ENCODE measurements at places on chromosomes 5 and 9. TPM values are rescaled to one million over a fixed set of nuclear protein-coding genes. Genes with fewer than 3 reads are reported as not detected.

Gene PTPRD
- 6.5 TPM for polyA plus RNA-seq

Gene DPM2
- polyA plus RNA-seq, result 61.9 TPM

Gene WDR55
- 23.0 TPM for polyA plus RNA-seq

Gene HMGCS1
- 111 TPM for polyA plus RNA-seq

Gene GPX8
- polyA plus RNA-seq, result 143 TPM

Gene FSD1L
- polyA plus RNA-seq, result 2.5 TPM

Gene JADE2
- 15.2 TPM for polyA plus RNA-seq

Gene SLC45A2
- 1.8 TPM for polyA plus RNA-seq

Gene MELK
- 6.9 TPM for polyA plus RNA-seq

Gene S1PR3
- 13.2 TPM for polyA plus RNA-seq

Gene CTSL
- polyA plus RNA-seq, result 341 TPM

Gene CDKN2A
- polyA plus RNA-seq, result 2.9 TPM

Gene DNAH5
- 0.17 TPM for polyA plus RNA-seq

Gene C9
- polyA plus RNA-seq, result 0.79 TPM

Gene NAIP
- polyA plus RNA-seq, result 5.1 TPM

Gene CCL27
- polyA plus RNA-seq, result 0.81 TPM

Gene PDZD2
- polyA plus RNA-seq, result 1.7 TPM

Gene SERF1A
- 20.5 TPM for polyA plus RNA-seq

Gene SPINK4
- not detected for polyA plus RNA-seq

Gene BTNL9
- 0.11 TPM for polyA plus RNA-seq

Gene FUT7
- polyA plus RNA-seq, result not detected

Gene CKS2
- polyA plus RNA-seq, result 145 TPM

Gene FOXD4L5
- 0.09 TPM for polyA plus RNA-seq

Gene PCDHB6
- not detected for polyA plus RNA-seq

Gene ANKRD33B
- polyA plus RNA-seq, result 1.5 TPM

Gene PCDHGC4
- 0.15 TPM for polyA plus RNA-seq

Gene RASEF
- polyA plus RNA-seq, result 13.0 TPM

Gene MAMDC4
- 12.7 TPM for polyA plus RNA-seq

Gene FSTL4
- 0.74 TPM for polyA plus RNA-seq

Gene ADRA1B
- polyA plus RNA-seq, result 3.5 TPM

Gene PANK3
- polyA plus RNA-seq, result 15.4 TPM

Gene FAM78A
- 0.61 TPM for polyA plus RNA-seq

Gene SOHLH1
- polyA plus RNA-seq, result not detected

Gene EQTN
- not detected for polyA plus RNA-seq

Gene IL13
- not detected for polyA plus RNA-seq

Gene DMGDH
- polyA plus RNA-seq, result 1.0 TPM

Gene PTGER4
- 3.6 TPM for polyA plus RNA-seq

Gene RELL2
- 19.9 TPM for polyA plus RNA-seq

Gene ACOT12
- 2.9 TPM for polyA plus RNA-seq

Gene C9orf153
- not detected for polyA plus RNA-seq

Gene ARAP3
- polyA plus RNA-seq, result 8.6 TPM
